Endothelial cell (in vitro differentiated cells): ENCODE measurements at places on chromosomes 3 and 15.

GRCh38 chr3:60228823-60229222 lies 1022.4 kb downstream of the FHIT start:
- DNase-seq = no peak

GRCh38 chr3:149243540-149243939 lies 21.9 kb upstream of the CP start:
- no peak for DNase-seq

GRCh38 chr3:126540951-126541627 lies 17.1 kb downstream of the CHST13 start:
- DNase-seq = no peak

DNA sequence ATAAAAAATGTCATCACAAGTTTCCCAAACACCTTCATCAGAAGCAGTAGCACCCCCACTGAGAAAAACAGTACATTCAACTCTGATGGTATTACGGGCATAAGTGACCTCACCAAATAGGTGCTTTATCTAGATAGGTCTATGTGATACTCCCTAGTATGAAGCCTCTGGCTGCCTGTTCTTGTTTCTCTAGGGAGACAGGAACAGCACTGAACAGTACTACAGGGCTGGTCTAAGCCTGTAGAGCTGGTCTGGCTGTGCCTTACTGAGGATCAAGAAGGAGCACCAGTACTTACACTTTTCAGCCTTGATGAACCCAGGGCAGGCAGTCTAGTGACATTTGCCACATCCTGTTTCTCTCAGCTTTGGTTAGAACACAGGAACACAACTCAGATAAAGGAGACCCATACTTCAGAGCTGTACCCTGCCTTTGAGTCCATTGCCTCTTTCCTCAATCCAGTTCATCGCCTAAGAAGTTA lies 35.9 kb downstream of the OXNAD1 start:
- no peak for DNase-seq

- DNase-seq = peak; percentile 55
Observed at GRCh38 chr3:16513141-16514020, at the start of gene RFTN1. Gene RFTN1, minus strand, starts transcription at chr3:16513699. Its CDS starts 19,830 bp downstream, at chr3:16493869.

- DNase-seq = no peak
Observed at GRCh38 chr3:39166134-39166710, 12.8 kb upstream of the CSRNP1 start.

GRCh38 chr3:32973982-32974381 lies 22.5 kb downstream of the CCR4 start:
- no peak for DNase-seq

GRCh38 chr3:128430301-128430700 lies 36.4 kb downstream of the DNAJB8 start:
- no peak for DNase-seq

GRCh38 chr3:34212175-34212574 lies 413.7 kb downstream of the PDCD6IP start:
- no peak for DNase-seq

GRCh38 chr3:161854232-161854771 lies 357.7 kb downstream of the OTOL1 start:
- DNase-seq = peak; percentile 42

DNA sequence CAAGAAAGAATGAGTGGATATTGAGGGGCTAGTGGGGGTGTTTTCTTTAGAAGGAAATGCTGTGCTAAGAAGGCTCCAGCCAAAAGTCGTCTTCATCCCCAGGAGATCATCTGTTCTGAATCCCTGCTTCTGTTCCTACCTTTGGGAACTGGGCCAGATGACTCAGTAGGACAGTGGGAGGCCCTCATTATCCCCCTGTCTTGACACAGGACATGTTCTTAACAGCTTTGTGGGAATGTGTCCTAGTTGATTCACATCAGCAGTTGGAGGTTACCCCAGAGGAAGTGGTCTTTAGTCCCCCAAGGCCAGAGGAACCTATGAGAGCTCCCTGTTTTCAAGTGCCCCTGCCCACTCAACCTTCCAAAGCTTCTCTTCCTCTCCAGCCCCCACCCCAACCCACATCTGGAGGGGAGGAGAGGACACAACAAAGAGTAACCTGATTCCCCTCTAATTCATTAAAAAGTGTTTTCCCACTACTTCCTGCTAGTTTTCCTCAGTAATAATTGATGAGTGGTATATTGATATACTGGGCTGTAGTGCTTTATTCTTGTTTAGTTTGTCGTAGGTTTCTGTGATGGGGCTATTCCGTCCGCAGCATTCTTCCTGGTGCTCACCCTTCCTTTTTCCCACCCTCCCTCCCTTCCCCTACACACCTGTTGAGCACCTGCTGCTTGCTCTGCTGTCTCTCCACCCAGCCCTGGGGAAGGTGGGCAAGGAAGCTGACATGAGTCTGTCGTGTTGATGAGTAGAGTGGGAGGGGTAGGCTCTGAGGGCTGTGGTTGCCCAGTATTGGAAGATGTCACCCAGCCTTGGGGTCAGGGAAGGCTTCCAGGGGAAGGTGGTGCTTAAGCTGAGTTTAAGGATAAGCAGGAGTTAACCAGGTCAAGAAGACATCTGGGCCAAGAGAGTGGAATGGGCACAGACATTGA lies 9.3 kb downstream of the PXYLP1 start:
- DNase-seq = no peak

DNA sequence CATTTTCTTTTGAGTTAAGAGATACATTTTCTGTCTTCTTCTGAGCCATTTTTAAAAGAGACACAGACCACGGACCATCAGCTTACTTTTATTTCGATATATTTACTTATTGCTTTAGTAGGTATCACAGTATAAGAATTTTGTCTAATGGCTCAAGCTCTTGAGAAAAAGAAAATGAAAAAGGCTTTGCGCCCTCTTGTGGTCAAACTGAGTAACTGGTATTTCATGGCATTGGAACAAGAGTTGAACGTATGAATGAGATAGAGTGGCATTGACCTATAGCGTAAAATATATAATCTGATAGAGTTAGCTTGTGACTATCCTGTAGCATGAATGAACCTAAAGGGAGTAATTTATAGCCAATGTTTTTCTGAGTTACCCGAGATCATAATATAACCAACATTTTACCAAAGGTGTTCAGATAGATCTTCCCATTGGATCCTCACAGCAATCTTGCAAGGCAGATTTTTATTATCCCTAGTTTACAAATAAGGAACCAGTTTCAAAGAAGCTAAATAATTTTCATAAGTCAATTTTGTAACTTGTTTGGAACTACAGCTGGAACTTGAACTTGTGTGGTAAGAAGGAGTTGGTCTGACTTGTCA lies 154.6 kb downstream of the POLR2M start:
- peak; percentile 50 for DNase-seq

- no peak for DNase-seq
Observed at GRCh38 chr3:179088306-179088705, 16.7 kb upstream of the ZMAT3 start.

- DNase-seq = no peak
Observed at GRCh38 chr3:170599091-170599490, 13.2 kb upstream of the SLC7A14 start.

- DNase-seq = no peak
Observed at GRCh38 chr3:21634112-21634511, 116.9 kb downstream of the ZNF385D start.

GRCh38 chr3:12842469-12842868 lies 1.1 kb upstream of the RPL32 start:
- no peak for DNase-seq

GRCh38 chr3:156491192-156491591 lies 63.7 kb downstream of the SSR3 start:
- no peak for DNase-seq

DNA sequence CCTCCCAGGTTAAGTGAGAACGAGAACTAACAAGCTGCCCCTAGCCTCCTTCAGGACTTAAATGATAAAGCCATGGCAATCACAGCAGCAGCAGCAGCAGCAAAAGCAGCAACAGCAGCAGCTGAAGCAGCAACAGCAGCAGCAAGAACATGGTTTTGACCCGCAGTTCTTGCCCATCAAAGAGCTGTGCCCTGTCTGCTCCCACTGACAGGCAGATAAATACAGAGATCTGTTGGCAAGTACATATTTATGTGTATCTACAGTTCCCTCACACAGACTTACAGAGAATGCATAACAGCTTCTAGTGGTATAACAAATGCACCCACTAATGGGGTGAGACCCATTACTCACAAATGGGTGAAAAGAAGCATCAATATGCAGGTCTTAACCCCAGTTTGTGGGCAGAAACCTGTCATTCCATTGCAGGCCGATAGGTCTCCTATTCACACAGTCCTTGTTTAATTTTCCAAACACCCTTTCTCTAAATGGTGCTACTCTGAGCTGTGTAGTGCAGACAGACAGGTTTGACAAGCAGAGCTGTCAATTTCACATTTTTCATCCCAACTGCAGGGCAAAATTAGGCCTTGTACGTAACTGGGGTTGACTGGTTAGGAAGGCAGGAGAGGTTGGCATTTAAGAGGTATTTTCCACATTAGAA lies 316.3 kb downstream of the TIGIT start:
- DNase-seq = no peak

DNA sequence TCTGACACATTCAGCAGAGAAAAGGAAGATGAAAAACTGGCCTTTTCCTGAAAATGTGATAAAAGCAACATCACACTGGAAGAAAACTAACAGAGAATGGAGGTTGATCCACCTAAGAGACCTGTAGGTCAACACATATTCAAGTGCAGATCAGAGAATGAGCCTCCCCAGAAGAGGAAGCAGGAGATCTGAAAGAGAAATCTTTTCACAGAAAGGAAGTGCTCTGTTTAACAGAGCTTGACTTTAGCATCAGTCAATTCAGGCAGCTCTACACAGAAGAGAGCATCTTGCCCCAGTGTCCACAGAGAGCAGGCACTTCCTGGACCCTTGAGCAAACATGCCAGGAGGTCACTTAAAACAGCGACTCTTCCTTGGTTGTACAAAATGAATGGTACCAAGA lies 655.4 kb upstream of the GBE1 start:
- DNase-seq = no peak

GRCh38 chr3:70856414-70857162 lies 544.1 kb upstream of the MDFIC2 start:
- DNase-seq = no peak

DNA sequence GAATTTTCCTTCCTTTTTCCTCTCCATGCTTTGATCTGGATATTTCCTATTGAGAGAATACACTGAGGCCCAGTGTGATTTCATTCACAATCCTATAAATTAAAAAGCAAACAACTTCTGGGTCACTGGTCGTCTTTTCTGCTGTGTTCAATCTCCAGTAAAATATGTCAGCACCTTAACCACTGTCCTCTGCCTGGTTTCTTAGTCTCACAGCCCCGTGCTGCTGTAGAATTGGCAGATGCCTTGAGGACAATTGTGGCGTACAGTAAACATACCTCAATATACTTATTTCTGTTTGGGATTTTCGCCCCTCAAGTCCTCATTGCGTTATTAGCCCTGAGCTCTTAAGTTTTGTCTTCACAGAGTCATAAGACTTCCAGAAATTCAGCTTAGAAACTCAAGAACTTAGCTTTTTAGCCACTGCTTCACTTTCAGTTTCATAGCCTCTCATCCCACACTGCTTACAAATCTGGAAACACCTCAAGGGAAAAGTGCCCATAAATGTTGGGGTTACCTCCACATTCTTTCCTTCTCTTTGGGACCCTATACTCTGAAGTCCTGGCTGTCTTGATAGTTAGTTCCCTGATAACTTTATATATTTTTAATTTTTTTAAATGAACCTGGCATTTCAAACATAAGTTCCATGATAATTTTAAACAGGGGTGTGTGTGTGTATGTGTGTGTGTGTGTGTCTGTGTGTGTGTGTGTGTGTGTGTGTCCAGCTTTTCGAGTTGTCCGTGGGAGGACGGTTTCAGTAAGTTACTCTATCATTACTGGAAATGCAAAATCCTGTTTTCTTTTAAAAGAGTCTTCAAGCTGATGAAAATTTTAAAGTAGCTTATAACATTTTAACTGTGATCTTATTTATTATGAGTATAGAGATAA lies 238.4 kb upstream of the CTDSPL start:
- DNase-seq = no peak

DNA sequence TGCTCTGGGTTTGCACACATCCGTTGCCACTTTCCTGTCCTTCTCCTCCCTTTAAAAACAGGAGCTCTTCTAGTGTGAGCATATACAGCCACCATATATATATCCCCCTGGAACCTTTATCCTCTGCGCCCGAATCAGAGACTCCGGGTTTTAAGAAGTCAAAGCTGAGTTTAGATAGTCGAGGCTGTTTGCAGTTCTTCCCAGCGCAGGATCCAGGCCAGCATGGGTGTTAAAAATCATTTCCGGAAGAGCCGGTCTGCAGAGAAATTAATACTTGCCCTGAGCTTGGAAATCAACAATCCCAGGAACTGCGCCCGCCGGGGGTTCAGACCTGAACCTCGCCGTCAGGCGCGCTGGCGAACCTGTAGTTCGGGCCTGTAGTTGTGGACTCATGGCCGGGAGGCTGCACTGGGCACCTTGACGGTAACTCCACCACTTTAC lies 2.3 kb downstream of the SHOX2 start:
- no peak for DNase-seq

GRCh38 chr15:48395521-48396011 lies 64.3 kb downstream of the DUT start:
- no peak for DNase-seq

GRCh38 chr15:63991706-63992105 lies 54.6 kb downstream of the DAPK2 start:
- no peak for DNase-seq

DNA sequence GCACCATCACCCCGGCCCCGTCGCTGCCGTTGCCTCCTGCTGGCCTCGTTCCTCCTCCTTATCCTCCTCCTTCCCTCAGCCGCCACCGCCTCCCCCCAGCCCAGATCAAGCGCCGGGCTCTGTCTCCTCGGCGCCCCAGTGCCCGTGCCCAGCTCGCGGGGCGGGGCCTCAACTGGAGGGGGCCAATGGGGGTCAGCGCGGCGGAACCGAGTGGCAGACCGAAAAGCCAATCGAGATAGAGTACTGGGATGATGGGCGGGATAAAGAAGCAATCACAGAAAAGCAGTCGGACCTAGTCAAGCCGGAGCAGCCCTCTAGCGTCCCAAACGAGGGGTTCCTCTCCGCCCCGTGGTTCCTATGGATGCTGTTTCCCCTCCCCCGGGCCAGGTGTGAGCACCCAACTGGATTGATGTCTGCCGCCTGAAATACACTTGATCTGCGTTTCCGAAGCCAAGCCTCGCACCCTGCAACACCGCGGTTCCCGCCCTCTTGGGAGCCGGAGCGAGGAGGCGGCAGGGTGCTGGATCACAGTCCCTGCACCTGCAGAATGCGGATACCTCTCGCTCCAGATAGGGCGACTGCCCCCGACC lies at the start of gene FRMD5:
Gene FRMD5 (minus strand): TSS at position 121 of the 590 bp plus-strand sequence.
- DNase-seq = peak; percentile 92
